Karpas-422 (cell line): ENCODE measurements at places on chromosomes 1 and 21. TPM values are rescaled to one million over a fixed set of nuclear protein-coding genes. Genes with fewer than 3 reads are reported as not detected.

The RGS5 gene
- 4.5 and 27.0 TPM in 2 replicates for total RNA-seq

DNA sequence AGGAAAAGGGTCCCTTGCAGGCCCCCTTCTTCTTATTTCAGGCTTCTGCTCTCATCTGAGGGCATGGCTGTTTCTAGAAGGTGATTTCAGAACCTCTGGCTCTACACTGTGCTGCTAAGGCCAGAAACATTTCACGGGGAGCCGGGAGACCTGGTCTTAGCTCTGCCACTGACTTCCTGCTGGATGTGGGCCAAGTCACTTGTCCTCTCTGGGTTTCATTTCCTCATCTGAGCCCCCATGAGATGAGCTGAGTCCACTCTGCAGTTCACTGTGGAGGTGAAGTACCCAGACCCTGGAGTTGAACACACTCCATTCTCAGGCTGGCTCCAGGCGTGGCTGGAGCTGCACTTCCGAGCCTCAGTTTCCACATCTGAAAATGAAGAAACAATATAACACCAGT lies 2.1 kb downstream of the PADI1 start:
- no peak overlapping the region for H3K4me3 ChIP-seq
- no peak overlapping the region for H3K27ac ChIP-seq
- no peaks in the 10 kb centered on the region for H3K36me3 ChIP-seq
- H3K4me1 ChIP-seq: peaks cover 17% of the 10 kb centered on the region
- peak; percentile 91 for DNase-seq

GRCh38 chr1:165871311-165872067 lies 44.1 kb downstream of the UCK2 start:
- H3K27me3 ChIP-seq: no peaks in the 10 kb centered on the region
- H3K4me1 ChIP-seq: peaks cover 7% of the 10 kb centered on the region
- DNase-seq: peak; percentile 64
- H3K27ac ChIP-seq: peak overlapping the region; percentile 11; the same call in 1 of the 2 replicates

GRCh38 chr1:84277343-84278059 lies 24.0 kb upstream of the SAMD13 start:
- peaks cover 5% of the 10 kb centered on the region for H3K4me1 ChIP-seq
- no peak for DNase-seq
- H3K27me3 ChIP-seq: no peaks in the 10 kb centered on the region
- H3K4me3 ChIP-seq: no peak overlapping the region
- H3K27ac ChIP-seq: no peak overlapping the region
- H3K36me3 ChIP-seq: no peaks in the 10 kb centered on the region

GRCh38 chr1:110462964-110463363 lies 12.0 kb downstream of the PROK1 start:
- DNase-seq: no peak
- no peak overlapping the region for H3K27ac ChIP-seq
- H3K4me3 ChIP-seq: no peak overlapping the region
- peaks cover 16% of the 10 kb centered on the region for H3K4me1 ChIP-seq

The LAMC1 gene
- total RNA-seq: 8.4 and 10.8 TPM in 2 replicates

GRCh38 chr1:226407199-226407496 lies 745 bp downstream of the PARP1 start:
- H3K36me3 ChIP-seq: peaks cover 29% of the 10 kb centered on the region
- no peaks in the 10 kb centered on the region for H3K27me3 ChIP-seq
- H3K4me1 ChIP-seq: peaks cover 61% of the 10 kb centered on the region

The RASAL2 gene
- total RNA-seq: not detected in 2 replicates

The FGR gene
- total RNA-seq: 3.0 and 5.6 TPM in 2 replicates

DNA sequence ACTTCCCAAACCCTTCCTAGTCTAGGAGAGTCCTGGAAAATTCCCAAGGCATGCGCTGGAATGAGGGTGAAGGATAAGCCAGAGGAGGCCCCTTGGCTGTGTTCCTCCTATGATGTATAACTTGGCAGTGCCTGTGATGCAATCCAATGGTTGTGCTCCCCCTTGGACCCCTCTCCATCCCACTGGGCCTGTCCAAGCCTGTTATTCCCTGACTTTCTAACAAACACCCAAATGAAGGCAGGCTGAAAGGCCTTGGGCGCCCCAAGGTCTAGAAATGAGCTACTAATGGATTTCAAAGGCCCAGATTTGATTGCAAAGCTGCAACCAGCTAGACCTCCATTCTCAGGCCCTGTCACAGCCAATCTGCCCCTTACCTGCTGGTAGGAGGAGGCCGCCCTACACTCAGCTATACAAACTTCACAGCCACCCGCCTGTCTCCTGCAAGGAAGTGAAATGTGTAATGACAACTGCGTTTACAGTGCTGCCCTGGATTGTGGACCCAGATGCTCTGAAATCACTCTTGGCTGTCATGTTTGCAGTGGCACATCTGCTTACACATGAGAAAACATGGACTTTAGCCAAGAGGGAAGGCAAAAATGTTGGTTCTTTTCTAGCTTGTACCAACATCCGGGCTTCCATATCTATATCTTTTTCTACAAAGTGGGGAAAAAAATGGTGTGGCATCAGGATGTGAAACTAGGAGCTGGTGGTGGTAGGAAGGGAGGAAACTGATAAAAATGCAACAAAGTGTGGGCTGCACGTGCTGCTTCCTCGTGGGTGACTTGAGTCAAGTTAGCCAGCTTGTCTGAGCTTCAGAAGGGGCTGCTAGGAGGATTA lies 130.4 kb downstream of the TRABD2B start:
- no peaks in the 10 kb centered on the region for H3K27me3 ChIP-seq
- H3K4me1 ChIP-seq: peaks cover 2% of the 10 kb centered on the region
- DNase-seq: no peak

DNA sequence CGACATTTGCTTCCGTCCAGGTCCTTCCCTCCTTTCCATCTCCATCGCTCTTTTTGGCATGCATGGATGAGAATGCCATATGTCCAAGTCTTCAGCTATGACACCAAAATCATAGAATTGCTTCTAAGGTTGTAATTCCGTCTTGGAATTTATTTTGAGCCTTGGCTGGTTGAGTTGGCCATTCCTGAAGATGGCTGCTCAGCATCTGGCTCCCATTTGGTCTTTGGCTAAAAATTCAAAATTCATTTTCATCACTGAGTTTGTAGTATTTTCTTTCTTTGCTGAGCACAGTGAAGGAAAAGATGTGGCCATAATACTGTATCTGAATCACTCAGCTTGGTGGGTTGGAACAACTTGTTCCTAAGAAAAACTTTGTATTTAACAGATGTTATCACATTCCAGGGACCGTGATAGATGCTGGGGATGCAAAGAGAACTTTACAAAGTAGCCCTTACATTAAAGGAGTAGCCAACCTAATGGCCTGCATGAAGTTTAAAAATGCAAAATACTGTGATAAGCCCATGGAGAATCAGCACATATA lies 15.6 kb downstream of the JUN start:
- H3K4me1 ChIP-seq: peaks cover 2% of the 10 kb centered on the region; the same call in 1 of the 2 replicates
- no peak for DNase-seq
- H3K27ac ChIP-seq: no peak overlapping the region
- no peak overlapping the region for H3K4me3 ChIP-seq
- H3K27me3 ChIP-seq: no peaks in the 10 kb centered on the region

DNA sequence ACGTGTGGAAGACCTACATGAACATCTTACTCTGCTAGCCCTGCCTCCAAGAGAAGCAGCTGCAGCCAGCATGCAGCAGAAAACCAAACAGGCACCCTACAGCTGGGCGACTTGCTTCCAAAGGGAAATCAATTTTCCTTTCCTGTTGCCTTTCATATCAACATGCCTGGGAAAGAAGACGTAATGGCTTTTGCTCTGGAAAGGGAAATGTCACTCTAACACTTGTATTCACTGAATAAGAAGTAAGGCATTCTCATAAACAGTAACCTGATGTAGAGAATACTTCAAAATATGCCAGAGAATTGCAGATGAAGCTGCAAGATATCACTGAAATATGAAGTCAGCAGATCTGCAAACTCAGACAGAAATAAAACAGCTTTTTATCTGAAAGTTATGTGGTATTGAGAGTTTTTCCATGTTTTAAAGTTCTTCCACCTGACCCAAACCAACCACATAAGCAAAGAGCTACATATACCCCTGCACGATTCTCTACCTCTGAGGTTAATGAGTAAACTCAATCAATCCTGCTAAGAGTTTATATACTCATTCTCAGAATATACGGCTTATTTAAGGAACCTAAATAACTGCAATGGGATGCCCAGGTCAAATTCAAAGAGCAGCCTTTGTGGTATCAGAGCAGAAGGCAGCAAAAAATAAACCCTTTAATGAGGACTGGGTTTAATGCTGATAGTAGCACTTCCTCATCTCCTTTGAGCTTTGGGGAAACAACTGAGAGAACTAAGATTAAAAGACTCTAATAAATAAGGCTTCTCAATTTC lies 150.9 kb downstream of the RERE start:
- H3K4me3 ChIP-seq: no peak overlapping the region
- no peaks in the 10 kb centered on the region for H3K27me3 ChIP-seq
- peak; percentile 59 for DNase-seq
- no peak overlapping the region for H3K27ac ChIP-seq
- no peaks in the 10 kb centered on the region for H3K36me3 ChIP-seq
- peaks cover 28% of the 10 kb centered on the region for H3K4me1 ChIP-seq

The AMY1A gene
- not detected in 2 replicates for total RNA-seq

DNA sequence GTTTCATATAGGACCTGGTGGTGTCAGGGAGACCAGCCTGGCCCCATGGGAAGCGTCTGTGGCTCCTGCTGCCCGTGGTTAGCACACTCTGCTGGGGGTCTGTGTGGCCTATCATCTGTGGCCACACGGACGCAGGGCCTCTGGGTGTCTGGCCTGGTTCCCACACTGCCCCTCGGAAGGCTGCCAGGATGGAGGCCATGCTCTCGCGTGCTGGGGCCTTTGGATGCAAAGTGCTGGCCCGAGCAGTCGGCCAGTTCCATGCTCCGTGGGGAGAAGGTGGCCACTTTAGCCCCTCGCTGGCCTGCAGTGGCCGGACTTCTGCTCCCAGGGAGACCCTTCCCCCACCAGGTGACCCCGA lies 20.8 kb upstream of the LRRC3 start:
- no peaks in the 10 kb centered on the region for H3K4me1 ChIP-seq
- no peaks in the 10 kb centered on the region for H3K36me3 ChIP-seq
- no peak overlapping the region for H3K27ac ChIP-seq
- no peaks in the 10 kb centered on the region for H3K27me3 ChIP-seq

The ATP6V1G3 gene
- not detected in 2 replicates for total RNA-seq

DNA sequence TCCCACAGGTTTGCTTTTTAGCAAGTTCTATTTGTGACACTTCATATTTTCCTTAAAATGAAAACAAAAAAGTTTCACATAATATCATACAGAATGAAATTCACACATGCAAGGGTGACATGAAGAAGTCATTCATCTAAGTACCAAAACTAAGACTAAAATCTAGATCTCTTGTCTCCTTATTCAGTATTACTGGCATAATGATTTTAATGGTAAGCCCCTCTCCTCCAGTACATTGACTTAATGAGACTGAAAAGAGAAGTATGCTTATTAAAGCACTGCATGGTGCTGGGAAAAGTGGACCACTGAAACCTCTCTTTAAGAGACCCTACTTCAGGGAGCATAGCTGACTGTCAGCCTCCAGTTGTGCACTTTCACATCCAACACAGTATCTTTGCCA lies 99.5 kb downstream of the NEGR1 start:
- no peak for DNase-seq
- H3K4me1 ChIP-seq: no peaks in the 10 kb centered on the region
- no peak overlapping the region for H3K4me3 ChIP-seq
- H3K27me3 ChIP-seq: no peaks in the 10 kb centered on the region

DNA sequence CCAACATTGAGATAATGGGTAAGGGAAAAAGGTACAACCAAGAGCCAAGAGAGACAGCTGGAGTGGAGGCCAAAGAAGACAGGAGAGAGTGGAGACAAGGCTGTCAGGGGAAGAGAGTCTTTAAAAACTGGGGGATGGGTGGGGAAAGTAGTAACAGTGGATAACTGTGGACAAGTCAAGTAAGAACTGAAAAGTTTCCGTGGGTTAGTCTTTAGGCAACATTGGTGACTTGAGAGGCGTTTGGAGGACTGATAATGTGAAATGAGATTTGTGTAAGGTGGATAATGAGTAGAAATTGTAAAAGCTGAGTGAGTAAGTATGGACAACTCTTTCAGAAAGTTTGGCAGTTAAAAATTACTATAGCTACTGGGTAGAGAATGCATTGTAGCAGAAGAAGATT lies 10.4 kb downstream of the PPP2R5A start:
- H3K27me3 ChIP-seq: no peaks in the 10 kb centered on the region
- H3K4me1 ChIP-seq: peaks cover 45% of the 10 kb centered on the region
- H3K4me3 ChIP-seq: no peak overlapping the region
- no peaks in the 10 kb centered on the region for H3K36me3 ChIP-seq
- H3K27ac ChIP-seq: no peak overlapping the region

DNA sequence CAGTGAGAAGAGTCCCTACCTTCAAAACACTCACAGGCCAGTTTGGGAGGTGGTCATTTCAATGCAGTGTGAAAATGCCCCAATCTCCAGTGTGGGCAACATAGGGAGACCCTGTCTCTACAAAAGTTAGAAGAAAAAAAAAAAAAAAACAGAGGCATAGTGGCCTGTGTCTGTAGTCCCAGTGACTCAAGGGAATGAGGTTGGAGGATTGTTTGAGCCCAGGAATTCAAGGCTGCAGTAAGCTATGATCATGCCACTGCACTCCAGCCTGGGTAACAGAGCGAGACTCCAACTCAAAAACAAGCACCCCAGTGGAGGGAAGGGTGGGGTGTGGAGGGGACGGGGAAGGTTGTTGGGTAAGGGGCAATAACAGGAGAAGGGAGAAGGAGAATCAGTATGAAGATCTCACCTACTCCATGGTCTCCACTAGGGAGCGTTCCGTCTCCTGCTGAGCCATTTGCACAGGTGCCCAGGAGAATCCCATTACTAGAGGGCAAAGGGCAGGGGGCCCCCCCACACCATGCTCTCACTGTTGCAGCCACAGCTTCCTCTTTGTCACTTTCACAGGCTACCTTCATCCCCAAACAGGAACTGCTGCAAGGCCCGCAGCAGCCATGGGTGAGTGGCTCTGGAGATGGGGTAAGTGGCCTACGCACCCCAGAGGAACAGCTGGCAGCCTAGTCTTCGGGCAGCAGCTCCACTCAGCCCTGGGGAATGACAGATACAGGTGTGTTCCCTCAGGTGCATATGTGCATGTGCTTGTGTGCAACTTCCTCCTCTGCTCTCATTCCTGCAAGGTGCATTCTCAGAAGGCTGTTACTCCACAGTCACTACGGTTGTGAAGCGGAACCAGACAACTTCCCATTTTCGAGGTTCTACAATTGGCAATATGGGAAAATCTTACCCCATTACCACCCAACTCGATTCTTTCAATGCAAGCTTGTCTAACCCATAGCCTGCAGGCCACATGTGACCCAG lies 87.9 kb upstream of the LYST start:
- H3K27ac ChIP-seq: no peak overlapping the region
- DNase-seq: peak; percentile 89
- H3K27me3 ChIP-seq: no peaks in the 10 kb centered on the region
- no peak overlapping the region for H3K4me3 ChIP-seq
- no peaks in the 10 kb centered on the region for H3K36me3 ChIP-seq

The LYPD8 gene
- not detected in 2 replicates for total RNA-seq

The RIPPLY3 gene
- not detected in 2 replicates for total RNA-seq

DNA sequence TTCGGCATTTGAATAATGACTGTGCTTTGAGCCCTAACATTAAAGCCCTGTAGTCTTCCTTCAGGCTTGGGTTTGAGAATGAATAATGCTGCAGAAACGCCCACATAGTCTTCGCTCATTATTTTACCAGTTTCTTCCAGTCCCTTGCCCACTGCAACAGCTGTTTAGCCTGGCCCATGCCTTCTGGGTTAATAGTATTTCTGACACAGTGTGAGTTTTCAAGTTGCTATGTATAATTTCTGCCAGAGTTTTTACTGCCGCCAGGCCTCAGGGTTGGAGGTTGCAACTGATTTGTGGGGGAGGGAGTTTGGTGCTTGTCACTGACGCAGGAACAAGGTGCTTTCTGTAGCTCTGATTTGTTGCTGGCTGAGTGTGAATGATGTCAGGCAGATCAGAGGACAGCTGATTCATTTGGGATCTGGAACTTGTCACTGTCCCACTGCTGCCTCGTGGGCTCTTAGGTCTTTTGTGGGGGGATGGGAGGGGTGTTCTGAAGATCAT lies 109.8 kb downstream of the MAST2 start:
- no peaks in the 10 kb centered on the region for H3K27me3 ChIP-seq
- H3K27ac ChIP-seq: peak overlapping the region; percentile 35
- H3K36me3 ChIP-seq: no peaks in the 10 kb centered on the region
- H3K4me3 ChIP-seq: no peak overlapping the region
- peak; percentile 52 for DNase-seq

The WNT3A gene
- total RNA-seq: not detected in 2 replicates
